ENCODE measurements at places on chromosomes 3 and 15. TPM values are rescaled to one million over a fixed set of nuclear protein-coding genes. Genes with fewer than 3 reads are reported as not detected.

GRCh38 chr3:90128391-90128790 lies 1021.0 kb downstream of the EPHA3 start:
- no peak for DNase-seq

DNA sequence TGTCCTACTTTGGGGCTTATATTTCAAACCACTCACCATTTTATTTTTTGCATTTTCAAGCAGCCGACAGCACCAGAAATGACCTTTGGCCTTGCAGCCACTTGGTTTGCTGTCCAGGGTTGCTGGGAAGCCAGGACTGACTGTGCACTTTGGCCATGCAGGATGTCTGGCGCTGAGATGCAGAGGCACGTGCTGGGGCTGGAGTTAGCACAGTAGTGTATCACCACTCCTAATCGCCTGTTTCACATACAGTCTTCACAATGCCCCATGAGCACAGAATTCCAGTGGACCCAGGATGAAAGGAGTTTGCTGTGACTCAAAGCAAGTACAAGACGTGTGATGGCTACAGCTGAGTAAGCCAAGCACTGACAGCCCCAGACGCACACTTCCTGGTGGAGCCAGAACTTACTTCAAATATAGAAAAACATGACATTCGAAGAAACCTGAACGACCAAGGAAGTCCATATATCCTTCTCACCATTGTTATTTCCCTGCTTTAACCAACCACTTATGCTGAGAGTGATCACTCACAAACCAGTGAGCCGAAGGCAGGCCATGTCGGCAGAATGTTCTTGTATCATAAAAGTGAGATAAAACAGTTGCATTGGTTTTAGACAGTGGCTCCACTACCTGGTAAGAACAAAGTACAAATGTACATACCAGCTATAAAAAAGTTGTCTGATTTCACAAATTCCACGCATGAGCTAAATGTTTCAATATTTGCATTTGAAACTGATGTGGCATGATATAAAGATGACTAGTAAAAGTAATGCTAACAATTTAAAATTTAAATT lies 16.0 kb downstream of the OCA2 start:
- DNase-seq = no peak

KLHDC8B gene
- 11.0 TPM for total RNA-seq

DNA sequence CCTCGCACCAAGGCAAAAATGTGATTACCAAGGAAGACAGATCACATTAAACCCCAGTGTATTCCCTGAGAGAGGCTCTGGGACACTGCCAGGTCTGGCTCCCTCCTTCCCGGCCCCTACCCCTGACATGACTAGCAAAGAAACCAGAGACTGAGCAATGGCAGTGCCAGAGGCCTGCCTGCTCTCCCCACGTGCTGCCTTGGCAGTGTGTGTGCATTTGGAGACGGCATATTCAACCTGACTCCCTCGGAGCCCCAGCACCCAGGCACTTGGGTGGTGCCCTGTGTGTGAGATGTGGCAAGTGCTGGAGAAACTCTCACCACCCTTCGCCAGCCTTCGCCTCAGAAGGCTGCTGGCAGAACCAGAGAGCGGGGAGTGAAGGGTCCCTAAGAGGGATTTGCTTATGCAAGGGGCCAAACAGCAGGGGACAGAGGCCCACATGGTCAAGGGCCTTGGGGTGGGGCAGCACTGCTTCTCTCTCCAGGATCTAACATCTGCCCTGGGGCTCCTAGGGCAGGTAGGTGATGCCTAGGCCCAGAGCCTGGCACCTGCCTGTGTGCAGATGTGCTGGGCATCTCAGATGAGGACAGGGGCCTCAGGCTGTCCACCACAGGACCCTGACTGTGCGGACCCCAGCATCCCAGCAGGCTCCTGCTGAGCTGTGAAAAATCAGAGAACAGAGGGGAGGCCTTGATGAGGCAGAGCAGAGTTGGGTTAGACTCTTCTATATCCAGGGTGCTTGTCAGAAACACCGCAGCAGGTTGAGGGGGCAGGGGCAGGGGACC lies 23.6 kb upstream of the PLXNA1 start:
- no peak for DNase-seq

NOX5 gene
- total RNA-seq = 0.09 TPM

SCAMP5 gene
- total RNA-seq = 49.6 TPM

GRCh38 chr3:31442755-31443154 lies 90.0 kb upstream of the STT3B start:
- DNase-seq = no peak

ADCY5 gene
- 23.5 TPM for total RNA-seq

CFAP91 gene
- total RNA-seq = 13.3 TPM

DNA sequence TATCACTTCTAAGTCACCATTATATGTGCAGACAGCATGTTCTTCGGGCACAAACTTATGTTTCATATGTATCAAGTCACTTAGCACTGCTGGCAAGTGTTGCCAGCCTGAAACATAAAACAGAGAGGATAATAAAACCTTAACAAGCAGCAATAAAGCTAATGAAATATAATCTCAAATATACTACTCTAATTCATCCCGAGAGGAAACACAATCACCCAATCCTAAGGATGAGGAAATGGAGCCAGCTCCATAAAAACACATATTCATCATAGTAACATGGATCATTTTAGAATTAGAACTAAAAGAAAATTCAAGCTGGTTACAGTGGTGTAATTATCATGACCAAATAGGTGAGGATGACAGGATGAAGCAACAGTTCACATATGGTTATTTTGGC lies 1072.7 kb downstream of the EPHA3 start:
- no peak for DNase-seq

DNA sequence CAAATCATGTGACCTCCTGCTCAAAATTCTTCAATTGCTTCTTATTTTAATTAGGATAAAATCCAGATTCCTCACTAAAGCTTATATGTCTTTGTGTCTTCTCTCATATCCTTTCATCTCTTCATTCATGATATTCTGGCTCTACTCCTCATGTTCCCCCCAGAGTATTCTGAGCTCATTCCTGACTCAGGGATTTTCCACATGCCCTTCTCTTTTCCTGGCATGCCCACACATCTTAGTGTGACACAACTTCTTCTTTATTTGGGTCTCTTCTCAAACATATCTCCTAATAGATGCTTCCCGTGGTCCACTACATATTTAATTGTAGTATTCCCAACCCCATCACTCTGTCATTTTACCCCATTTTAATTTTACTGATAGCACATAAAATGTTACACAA lies 15.2 kb upstream of the MBNL1 start:
- no peak for DNase-seq

- DNase-seq = no peak
These were observed 177.6 kb downstream of the FHIT start for GRCh38 chr3:61073566-61074165.

- no peak for DNase-seq
These were observed 119.9 kb downstream of the NSMCE3 start for GRCh38 chr15:29149738-29150075.

GRCh38 chr3:182821221-182821981 lies 28.1 kb downstream of the ATP11B start:
- no peak for DNase-seq

COX5A gene
- 37.8 TPM for total RNA-seq

MOBP gene
- 0.73 TPM for total RNA-seq

HCN4 gene
- 5.9 TPM for total RNA-seq

PLAAT1 gene
- 6.1 TPM for total RNA-seq

LEO1 gene
- total RNA-seq = 30.4 TPM

DNA sequence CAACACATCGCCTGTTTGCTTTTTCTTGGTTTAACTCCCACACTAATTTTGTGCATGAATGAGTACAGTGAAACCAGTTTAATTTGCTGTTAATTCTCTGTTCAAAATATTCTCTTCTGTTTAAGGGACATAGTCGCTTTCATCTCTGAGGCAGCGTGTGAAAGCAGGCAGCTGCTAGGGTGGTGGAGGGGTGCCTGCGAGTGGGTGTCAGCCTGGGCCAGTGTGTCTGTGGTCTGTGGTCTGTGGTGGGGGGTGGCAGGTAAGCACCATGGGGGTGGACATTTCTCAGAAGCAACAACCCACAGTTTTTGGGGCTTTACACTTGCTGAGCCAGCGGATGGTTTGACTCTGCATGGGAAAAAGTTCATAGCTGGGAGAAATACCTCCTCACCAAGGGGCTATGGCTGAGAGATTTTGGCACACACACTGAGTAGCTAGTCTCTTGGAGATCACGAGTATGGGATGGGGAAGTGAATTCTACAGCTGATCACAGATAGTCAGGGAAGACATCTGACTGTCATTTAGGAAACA lies 109.2 kb downstream of the EPHB1 start:
- no peak for DNase-seq

GRCh38 chr3:124634210-124635168 lies 95.8 kb upstream of the UMPS start:
- DNase-seq = no peak

ZNF860 gene
- total RNA-seq = 1.8 TPM

DNA sequence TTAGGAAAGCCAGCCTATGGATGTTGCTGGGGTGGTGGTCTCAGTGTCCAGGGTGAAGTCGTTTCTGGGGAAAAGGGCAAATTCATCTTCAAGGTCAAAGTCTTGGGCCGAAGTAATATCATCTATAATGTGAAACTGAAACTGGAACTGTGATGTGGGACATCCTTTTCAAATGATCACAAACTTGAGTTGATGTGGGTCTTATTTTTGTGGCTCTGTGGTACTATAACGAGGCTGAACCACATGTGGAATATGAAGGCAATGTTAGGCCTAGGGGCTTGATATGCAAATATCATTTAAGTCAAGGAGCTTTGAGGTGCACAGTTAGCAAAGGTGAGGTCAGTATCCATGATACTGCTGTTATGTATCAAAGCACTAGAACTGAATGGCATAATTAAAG lies 1.5 kb upstream of the CD200R1L start:
- DNase-seq = no peak

KNSTRN gene
- 27.2 TPM for total RNA-seq

PRSS50 gene
- 0.45 TPM for total RNA-seq

GRCh38 chr15:79329171-79329611 lies 18.3 kb downstream of the TMED3 start:
- no peak for DNase-seq

DNA sequence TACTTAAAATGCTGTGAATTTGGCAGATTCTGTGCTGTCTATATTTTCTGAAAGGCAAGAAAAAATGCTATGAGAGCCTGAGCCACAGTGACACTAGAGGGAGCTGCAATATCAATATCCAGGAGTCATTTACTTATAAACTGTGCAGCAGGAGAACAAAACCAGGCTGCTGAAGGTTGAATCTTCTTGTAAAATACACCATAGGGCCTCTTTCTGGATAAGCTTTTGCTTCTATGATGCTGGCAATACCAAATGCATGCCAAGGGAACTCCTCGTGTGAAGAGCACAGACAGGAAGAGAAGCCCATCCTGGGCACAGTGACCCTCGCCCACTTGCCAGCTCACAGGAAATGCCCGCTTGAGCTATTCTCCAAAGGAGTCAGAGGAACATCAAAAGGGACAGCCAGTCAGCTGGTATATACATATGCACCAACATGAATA lies 48.0 kb upstream of the TSPAN3 start:
- DNase-seq = peak; percentile 71

CACNA1D gene
- total RNA-seq = 27.9 TPM

GCSAM gene
- total RNA-seq = 0.27 TPM

THSD4 gene
- 4.6 TPM for total RNA-seq

- DNase-seq = no peak
These were observed 118.8 kb upstream of the PTX3 start for GRCh38 chr3:157317895-157318294.

GPR149 gene
- 2.7 TPM for total RNA-seq

GRCh38 chr15:25711691-25712090 lies 151.4 kb downstream of the ATP10A start:
- no peak for DNase-seq

GRCh38 chr3:47452453-47453215 lies 23.1 kb downstream of the SCAP start:
- no peak for DNase-seq

DNA sequence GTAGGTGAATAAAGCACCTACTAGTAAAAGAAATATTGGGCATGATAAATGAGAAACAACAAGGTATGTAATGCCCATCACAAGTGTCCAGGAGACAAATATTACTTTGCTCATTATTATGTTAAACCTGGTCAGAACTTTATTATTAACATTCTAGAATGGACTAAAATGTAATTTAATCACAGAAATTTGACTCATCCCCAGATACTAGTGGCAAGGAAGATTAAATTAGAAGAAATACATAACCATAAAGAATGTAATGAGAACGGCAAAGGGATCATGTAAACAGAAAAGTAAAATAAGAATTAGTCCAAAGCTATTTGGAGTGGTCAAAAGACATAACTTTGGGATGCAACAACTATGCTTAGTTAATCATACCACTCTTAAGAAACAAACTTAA lies 71.2 kb upstream of the STAC start:
- no peak for DNase-seq

- no peak for DNase-seq
These were observed 3.4 kb downstream of the DUOXA2 start for GRCh38 chr15:45117308-45118130.

DNA sequence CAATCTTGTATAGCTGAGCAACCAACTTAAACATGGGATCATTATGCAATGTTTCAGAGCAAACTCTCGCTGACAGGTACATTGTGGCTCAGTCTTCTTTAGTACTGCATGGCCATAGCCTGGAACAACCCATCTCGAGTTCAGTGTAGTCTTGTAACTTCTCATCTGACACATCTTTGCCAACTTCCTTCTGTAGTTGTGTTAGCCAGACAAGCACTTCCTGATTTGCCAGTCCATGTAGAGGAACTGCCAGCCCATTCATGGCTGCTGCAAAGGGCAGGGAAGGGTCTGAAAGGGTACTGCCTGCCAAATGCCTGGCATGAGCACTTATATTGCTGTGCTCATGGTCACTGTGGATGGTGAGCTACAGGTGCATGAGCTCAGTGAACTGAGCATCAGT lies 49.2 kb upstream of the CCDC54 start:
- DNase-seq = no peak

- DNase-seq = no peak
These were observed 1.8 kb upstream of the CEP97 start for GRCh38 chr3:101722394-101723173.

DNA sequence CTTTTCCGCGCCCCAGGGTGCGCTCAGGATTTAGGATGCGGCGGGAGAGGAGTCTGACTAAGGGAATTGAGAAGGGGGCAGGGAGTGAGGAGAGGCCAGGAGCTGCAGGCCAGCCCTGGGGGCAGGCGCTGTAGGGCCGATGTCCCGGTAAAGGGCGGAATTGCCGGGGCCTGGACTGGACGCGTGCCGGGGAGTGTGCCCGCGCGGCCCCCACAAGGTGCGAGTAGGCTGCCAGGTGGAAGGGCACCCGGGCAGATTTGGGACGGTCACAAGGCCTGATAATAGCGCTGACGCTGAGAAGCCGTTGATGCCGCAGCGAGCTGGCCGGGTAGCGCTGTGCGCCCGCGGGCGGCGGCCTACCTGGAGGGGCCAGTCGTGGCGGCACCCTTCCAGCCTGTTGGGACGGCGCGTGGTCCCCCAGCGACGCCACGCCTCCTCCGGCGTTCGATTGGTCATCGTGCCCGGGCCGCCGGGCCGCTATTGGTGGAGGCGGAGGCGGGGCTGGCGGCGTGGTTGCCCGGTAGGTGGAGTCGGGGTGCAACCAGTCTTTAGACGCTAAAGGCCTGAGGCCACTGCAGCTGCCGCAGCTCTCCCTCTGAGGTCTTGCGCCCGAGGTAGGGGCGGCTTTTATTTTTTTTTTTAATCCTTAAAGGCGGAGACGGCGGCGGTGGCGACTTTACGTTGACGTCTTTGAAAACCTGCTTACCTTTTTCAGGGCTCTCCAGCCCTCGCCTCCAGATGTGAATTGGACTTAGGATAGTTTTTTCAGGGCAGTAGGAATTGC lies 903 bp downstream of the SLC25A38 start:
- peak; percentile 98 for DNase-seq

RFC4 gene
- 28.1 TPM for total RNA-seq
